ENCODE measurements at places on chromosomes 6 and 20.

DNA sequence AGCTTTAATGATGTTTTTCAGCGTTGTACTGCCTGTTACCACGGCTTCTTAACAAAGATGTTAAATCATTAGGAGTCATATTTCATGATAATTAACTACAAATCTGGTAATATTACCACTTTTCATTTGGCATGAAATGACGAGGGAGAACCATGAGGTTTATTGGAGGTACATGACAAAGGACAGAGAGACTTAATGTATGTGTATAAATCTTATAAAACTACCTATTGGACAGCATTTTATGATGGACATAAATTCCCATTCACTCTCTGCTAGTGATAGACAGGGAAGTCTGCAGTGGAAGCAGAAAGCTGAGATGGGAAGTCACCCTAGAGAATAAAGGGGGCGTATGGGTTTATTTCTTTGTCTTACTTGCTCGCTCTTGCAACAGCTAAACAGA is 949.9 kb upstream of the FLRT3 start:
- no peak for DNase-seq

- peak; percentile 79 for DNase-seq
These were observed 44.5 kb downstream of the RBM38 start for GRCh38 chr20:57435498-57436222.

- DNase-seq: no peak
These were observed 146.2 kb downstream of the MMS22L start for GRCh38 chr6:97136626-97137358.

DNA sequence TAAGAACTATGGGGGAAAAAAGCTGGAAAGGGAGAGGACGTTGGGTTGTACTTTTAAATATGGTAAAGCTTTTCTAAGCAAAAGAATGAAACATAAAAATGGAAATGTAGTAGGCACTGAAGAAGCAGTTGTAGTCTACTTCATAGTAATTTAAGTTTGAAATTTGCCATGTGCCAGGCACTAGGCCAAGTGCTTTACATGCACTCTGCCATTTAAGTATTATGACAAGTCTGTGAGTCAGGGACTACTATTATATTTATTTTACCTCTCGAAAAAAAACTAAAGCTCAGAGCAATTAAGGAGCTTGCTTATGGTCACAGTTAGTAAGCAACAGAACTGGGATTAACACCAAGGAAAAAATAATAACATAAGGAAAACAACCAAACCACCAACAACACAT is 257.8 kb downstream of the GMDS start:
- DNase-seq: no peak

DNA sequence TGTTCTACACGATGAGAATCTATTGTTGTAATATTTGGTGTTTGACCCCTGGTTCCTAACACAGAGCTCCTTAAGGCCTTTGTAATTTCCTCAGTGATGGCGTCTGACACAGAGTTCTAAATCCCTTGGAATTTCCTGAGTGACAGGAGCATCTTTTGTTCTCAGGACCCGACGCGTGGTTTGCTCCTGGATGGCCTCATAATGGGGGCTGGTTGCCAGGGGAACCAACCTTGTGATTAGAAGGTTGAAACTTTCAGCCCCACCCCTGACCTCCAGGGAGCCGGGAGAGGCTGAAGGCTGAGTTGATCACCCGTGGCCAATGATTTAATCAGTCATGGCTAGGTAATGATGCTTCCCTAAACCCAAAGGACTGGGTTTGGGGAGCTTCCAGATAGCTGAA is 20.5 kb upstream of the ZNF133 start:
- no peak for DNase-seq

DNA sequence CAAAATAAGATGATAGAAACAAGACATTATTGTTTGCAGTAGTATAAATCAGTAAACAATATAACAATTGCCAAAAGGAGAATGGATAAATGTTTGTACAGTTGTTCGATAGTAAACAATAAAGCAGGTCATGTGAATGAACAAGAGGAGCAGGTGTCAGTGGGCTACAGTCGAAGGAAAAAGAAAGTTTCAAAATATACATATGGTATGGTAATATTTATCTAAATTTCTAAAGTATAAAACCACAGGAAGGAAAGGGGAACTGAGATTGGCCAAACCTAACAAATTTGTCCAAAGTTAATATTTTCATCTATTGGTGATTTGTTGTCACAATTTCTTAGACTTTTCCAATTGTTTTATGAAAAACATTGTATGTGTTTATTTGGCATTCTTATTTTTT is 110.9 kb downstream of the SH3BGRL2 start:
- no peak for DNase-seq

DNA sequence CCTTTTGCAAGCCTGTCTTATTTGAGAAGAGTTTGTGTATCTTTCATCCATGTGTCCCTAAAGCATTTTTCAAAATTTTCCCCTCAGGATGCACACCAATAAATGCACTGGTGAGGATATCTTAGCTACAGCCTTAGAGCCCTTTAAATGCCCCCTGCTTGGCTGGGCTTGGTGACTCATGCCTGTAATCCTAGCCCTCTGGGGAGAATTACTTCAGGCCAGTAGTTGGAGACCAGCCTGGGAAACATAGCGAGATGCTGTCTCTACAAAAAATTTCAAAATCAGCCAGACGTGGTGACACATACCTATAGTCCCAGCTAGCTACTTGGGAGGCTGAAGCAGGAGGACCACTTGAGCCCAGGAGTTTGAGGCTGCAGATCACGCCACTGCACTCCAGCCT is 33.8 kb upstream of the PLCB4 start:
- no peak for DNase-seq

GRCh38 chr6:144786825-144787224 is 501.7 kb downstream of the UTRN start:
- DNase-seq: no peak

- no peak for DNase-seq
These were observed 10.3 kb downstream of the KIZ start for GRCh38 chr20:21136015-21136732.

GRCh38 chr20:54176610-54177009 is 2.8 kb upstream of the CYP24A1 start:
- no peak for DNase-seq
